ENCODE measurements at places on chromosomes 2 and 18.
A peak's percentile ranks its signal among the peaks of the same experiment; 100 is the strongest.

DNA sequence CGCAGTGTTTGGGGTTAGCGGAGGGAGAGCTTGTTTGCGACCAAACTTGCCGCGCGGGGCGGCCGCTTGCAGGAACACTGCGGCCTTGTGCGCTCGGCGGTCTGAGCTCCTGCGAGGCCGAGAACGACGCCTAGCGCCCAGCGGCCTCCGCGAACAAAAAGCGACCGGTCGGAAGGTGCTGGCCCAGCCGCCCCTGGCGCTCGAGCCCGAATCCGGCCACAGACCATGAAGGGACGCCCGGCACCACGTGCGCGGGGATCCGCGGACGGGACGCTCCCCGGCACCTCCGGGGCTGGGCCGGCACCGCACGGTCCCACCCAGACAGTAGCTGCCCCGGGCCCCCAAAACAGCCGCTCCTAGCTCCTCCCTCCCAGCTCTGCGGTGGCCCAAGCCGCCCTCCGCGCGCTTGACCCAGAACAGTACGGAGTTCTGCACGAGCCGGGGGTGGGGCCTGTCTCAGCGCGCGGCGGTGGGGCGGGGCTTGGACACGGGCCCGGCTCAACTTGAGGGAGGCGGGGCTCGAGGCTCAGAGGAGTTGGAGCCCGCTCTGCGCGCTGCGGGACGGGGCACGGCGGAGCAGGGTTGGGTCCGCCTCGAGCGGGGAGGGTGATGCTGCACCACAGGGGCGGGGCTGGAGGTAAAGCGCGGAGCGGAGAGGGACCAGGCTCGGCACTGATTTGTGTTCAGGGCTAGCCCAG, 664 bp upstream of the IMPA2 start:
- peak; percentile 95 for DNase-seq

DNA sequence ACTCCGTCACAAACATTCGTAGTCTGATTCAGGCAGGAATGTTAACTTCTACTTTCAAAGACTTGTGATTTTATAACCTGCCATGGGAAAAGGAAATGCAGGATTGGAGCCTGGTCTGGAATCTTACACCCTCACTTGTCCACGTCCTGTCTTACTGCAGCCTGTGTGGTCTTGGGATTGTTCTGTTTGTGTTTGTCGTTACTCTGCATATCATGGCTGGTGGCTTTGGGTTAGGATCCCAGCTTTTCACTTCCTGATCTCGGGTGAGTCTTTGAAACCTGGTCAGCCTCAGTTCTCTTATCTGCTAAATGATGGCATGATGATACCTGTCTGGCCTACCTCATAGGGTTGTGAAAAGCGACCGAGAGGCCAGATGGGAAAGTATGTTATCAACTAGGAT, 34.6 kb downstream of the SH3BP4 start:
- DNase-seq = no peak

DNA sequence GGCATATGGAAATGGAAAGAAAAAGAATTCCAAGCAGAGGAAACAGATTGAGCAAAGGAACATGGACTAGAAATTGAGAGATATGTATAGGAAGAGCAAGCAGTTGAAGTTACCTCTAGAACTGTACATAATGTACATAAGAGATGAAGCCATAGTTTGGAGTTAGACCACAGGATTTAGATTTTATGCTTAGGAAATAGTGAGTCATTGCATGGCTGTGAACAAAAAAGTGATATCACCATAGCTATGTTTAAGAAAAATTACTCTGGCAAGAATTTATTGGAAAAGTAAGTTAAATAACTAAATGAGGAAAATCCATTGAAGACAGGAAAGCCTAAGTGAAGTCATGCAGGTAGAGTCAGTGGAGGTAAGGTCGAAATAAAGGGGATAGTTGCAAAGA, 99.4 kb upstream of the GALNT5 start:
- no peak for DNase-seq

DNA sequence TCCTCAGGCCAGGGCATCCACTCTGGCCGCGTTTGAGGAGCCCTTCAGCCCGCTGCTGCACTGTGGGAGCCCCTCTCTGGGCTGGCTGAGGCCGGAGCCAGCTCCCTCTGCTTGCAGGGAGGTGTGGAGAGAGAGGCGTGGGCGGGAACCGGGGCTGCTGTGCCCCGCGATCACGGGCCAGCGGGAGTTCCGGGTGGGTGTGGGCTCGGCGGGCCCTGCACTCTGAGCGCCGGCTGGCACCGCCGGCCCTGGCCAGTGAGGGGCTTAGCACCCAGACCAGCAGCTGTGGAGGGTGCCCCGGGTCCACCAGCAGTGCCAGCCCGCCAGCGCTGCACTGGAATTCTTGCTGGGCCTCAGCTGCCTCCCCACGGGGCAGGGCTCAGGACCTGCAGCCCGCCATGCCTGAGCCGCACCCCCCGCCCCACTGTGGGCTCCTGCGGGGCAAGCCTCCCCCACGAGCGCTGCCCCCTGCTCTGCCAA, 1.9 kb upstream of the ABHD3 start:
- DNase-seq = no peak

DNA sequence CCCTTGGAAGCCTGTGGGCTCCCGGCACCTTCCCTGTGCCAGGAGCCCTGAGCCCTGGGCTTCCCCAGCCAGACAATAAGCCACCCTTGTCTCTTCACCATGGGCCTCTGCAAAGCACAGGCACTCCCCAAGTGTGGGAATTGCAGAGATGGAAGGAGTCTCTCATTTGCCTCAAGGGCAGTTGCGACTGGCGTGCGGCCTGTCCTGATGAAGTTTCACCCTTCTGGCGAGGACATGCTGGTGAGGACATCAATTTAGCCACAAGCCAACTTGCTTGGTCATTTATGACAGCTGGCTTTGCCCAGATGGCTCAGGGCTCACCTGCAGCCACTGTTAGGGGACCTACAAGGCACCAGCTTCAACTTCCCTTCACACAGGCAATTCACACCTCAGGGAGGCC, 180.2 kb downstream of the ANAPC1 start:
- DNase-seq = no peak

DNA sequence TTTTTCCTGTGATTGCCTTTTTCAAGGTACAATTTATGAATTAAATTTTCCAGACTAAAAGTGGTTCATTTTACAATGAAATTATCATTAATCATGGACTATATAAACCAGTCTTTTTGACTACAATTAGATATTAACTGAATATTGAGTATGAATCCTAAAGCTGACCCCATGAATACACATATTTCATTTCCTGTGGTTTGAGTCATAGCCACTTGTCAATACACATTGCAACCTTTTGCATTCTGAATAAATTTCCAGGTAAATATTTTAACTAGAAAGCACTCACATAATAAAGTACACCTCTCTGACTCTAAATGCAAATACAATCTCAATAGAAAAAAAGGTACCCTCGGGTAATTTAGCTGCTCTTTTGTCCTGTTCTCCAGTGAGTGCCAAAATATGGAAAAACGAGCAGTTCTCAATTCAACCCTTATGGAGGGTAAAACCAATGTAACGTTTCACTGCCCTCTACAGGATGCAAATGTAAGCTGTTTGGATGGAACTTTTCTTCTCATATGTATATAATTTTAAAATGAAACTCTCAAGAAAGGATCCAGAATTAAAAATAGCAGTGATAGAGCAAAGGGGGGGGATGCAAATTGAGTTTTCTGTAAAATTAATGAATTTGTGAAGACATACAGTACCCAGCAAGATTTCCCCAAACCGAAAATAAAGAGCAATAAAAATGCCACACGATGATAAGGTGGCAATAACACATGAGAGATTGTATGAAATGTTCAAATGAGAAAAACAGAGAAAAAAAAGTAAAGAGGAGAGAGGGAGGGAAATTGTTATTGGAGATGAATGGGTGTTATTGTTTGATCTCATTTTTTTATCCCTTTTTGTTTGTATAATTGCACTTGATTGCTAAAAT, 1795.7 kb upstream of the PIK3C3 start:
- DNase-seq = no peak

DNA sequence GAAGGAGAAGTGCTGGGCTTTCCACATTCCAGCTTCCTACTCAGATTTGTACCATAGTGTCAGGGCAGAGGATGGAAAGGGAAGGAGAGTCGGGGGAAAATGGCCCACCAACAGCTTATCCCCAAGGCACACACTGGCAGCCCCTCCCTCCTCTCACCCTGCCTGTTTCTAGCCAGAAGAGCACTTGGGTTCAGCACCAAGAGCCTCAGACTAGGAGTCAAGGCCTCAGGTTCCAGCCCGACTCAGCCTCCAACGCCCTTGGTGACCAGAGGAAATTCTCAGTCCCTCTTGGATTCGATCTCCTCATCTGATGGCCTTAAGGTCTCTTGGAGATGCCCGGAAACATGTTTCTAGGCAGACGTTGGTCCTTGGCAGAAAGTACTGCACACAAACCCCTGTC, 53.9 kb downstream of the TNS1 start:
- no peak for DNase-seq

DNA sequence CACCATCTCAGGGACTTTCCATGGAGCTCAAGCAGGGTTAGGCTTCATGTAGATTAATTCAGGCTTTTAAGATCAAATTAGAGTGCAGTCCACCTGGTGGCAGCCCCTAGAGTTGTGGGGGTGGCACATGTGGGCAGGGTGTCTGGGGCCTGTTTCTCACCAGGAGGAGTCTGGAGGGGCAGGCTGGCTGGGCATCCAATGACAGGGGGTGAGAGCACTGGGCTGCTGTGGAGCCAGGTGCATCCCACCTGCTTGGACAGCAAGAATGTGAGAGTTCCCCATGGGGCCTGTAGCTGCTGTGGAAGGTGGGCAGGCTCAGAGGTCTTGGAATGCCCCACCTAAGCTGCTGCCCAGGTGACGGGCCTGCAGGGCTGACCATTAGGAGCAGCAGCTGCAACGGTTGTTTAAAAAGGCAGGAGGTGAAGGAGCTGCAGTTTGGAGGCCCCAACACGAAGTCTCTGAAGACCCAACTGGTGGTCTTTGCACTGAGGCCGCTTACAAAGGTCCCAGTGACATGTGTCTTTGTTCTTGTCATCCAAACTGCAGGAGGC, 686.3 kb upstream of the HS6ST1 start:
- DNase-seq = no peak

DNA sequence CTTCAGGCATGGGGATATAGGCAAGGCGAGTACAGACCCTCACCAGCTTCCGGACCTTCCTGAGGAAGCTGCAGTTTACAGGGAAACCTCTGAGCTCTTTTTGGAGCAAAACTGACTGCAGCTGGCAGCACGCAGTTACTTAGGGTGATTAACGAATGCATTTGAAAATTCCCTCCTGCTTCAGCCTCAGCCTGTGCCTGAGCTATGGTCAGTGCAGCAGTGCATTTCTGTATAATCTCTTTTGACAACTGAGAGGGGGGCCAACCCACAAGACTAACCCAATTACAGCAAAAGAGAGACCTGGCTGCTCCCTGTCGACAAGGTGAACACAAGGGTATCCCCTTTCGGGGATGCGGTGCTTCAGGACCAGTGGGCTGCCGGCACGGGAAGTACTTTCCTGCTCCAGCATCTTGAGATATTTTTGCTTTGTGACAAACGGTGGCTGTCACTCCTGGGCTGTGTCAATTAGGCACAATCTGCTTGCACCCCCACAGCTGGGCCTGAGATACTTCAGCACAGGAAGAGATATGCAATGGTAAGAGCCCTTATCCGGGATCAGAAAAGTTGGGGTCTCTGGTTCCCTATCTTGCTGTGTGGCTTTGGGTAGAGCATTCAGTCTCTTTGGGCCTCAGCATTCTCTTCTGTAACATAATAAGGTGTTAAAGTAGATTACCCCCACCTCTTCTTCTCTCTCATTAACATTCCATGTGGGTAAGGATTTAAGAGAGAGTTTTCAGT, 141.0 kb downstream of the TMEM17 start:
- no peak for DNase-seq

GRCh38 chr18:63736876-63737275, 34.1 kb downstream of the SERPINB11 start:
- no peak for DNase-seq

DNA sequence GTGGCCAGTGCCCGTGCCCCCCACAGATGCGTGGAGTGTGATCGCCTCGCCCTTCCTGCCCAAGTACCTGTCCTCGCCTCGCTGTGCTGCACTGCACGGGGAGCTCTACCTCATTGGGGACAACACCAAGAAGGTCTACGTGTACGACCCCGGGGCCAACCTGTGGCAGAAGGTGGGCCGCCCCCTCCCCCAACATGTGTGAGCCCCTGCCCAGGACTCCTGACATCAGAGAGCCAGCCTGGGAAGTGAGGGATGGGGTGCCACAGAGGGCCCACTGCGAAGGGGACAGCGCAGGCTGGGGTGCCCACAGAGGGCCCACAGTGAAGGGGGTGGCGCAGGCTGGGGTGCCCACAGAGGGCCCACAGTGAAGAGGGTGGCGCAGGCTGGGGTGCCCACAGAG, 9.8 kb upstream of the ERFE start:
- DNase-seq = no peak

GRCh38 chr18:58699551-58699950, 28.3 kb downstream of the MALT1 start:
- DNase-seq = no peak

DNA sequence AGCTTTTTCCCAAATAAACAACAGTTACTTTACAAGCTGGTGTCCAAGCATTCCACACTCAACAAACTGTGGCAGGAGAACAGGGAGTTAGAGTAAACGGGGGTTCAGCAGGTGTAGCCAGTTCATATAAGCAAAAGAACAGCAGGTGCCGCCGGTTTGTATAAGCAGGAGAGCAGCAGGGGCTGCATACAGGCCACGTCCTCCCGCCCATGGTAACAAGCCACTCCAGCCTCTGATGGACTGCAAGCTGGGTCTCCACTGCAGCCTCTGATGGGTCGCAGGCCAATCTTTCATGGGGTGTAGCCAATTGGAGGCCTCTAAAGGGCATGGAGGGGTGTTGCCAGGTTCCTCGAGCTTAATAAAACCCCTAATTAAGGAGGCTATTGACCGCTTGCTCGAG, 189.3 kb downstream of the ANKRD30B start:
- DNase-seq = no peak

GRCh38 chr2:9370746-9371145, 52.6 kb downstream of the ITGB1BP1 start:
- no peak for DNase-seq

DNA sequence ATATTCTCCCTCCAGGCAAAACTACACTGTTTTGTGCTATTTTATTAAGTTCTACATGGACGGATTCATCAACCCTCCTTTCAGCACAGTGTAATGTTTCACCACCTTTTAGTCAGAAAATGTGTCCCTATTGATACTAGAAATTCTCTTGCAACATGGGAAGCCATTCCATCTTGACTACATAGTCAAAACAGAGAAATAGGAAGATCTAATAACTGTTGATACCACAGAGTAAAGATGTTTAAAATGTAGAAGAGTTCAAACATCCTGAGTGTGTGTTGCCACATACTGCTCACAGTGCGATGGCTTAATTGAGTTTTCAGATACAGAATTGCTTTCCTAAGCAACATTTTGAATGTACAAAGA, 492.2 kb upstream of the RAB12 start:
- DNase-seq = no peak

Data from activated CD4-positive, alpha-beta T cell treated with anti-CD3 and anti-CD28 coated beads, Interleukin-2, amount 50 U/mL, for 4 hours (primary cell).